ENCODE measurements at places on chromosomes 1 and 21.

GRCh38 chr1:46043458-46044017, 88.9 kb downstream of the PIK3R3 start:
- ATAC-seq: no peak

DNA sequence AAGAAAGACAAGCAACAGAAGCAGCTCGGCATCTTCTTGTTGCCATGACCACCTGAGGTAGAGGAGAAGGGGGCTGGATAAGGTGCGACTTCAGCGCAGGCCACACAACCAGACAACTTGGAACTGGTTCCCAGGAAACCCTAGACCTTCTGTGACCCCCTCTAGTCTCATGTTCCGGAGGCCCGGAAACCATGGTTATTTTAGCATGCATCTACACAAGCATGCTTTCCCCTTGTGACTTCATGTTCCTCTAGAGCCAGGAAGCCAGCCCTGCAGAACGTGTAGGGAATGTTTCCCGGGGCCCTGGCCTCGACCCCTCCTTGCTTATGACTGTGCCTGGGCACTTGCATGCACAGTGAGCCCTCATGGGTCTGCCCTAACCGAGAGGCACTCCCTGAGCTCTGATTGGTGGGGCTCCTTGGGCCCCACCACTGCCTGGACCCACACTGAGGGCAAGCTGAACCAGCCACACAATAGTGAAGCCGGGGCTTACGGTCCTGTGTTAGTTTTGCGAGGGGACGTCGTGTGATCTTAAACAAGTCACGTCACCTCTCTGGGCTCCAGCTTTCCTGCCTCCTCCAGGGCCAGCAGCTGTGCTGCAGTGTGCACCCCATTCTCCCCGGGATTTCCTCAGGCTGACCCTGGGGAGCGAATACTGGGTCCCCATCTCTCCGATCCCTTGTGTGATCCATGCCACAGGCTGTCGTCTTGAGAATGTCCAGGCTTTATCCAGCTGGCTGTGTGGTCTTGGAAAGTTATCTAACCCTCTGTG, 12.0 kb upstream of the MX2 start:
- no peak for ATAC-seq

DNA sequence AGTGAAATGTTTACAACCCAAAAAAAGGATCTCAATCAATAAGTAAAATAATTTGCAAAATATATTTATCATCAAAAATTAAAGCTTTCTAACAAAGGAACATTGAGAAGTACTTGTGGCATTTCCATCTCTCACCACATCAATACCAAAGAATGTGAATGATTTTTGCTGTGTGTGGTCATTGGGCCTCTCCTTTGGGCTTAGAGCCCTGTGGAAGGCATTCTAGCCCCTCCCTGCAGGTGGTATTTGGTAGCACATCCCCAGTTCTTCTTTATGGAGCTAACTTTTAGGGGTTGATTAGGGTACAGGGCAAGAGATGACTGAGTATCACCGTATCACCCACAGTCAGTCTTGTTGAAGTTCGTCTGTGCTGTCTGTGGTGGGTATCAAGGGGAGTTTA, 294.1 kb upstream of the SGIP1 start:
- no peak for ATAC-seq

DNA sequence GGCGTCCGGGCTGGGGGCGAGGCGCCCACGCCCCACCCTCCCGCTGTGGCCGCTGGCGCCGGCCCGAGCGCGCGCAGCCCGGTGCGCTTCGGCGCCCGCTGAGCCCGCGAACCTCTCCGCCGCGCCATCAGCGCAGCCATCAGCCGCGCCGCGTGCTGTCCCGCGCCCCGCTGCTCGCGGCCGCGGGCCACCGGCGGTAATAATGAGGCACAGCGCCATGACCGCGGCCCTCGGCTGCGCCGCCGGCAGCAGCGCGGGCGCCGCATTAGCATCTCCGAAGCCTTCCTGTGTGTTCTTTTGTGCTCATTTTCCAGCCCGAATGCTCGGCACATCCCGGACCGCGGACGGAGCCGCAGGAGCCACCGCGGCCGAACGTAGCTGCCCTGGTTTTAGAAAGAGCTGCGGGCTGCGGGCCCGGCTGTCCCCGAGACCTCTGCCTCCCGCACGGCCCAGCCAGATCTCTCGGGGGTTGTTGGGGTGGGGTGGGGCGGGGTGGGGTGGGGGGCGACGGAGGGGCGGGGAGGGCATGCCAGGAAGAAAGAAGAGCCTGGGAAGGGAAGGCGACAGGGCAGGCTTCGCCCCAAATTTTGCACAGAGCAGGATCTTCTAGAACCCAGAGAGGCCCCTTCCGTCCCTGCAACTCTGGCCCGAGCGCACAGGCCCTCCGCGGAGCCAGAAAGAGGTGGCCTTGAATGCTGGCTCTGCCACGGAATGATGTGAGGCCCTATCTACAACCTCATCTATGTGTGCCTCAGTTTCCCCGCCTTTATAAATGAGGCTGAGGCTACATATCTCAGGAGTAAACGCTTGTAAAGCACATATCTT, 55.3 kb downstream of the RRAGC start:
- ATAC-seq: no peak

DNA sequence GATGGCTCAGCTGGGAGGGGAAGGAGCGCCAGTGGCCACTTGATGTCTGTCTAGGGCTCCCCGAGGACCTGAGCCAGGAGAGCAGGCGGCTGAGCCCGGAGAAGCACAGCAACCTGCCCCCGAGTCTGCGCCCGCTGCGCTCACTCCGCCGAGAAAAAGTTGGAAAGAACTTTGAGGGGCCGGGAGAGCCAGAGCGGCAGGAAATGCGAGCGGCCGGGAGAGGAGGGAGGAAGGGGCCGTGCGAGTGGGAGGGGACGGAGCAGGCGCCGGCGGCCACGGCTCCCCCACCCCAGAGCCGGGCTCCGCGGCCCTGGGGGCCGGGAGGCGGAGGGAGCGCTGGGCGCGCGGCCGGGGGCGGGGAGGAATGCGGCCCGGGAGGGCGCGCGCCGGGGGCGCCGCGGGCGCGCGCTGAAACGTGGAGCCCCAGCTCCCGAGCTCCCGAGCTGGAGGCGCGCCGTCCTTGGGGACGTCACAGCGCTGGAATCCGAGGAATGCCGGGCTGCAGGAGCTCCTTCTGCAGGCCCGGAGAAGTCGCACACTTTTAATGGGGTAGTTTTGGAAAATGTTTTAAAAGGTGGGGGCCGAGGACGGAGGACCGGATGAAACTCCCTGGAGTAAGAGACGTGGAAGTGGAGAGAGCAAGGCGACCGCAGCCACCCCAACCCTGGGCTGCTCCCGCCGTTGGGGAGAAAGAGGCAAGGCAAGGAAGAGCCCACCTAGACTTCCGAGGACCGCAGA, at the start of gene PTPN14:
Gene PTPN14 (minus strand): TSS at position 167 of the 738 bp plus-strand sequence. CDS start 86,799 bp downstream, outside the sequence.
- ATAC-seq: peak; percentile 92

GRCh38 chr1:24995140-24995539, 65.1 kb upstream of the RUNX3 start:
- no peak for ATAC-seq

- ATAC-seq: no peak
These were observed 619 bp upstream of the IGFN1 start for GRCh38 chr1:201190005-201190404.

- ATAC-seq: no peak
These were observed 13.9 kb upstream of the LAX1 start for GRCh38 chr1:203751051-203751450.

GRCh38 chr1:237864338-237865244, 26.1 kb downstream of the ZP4 start:
- peak; percentile 60 for ATAC-seq

DNA sequence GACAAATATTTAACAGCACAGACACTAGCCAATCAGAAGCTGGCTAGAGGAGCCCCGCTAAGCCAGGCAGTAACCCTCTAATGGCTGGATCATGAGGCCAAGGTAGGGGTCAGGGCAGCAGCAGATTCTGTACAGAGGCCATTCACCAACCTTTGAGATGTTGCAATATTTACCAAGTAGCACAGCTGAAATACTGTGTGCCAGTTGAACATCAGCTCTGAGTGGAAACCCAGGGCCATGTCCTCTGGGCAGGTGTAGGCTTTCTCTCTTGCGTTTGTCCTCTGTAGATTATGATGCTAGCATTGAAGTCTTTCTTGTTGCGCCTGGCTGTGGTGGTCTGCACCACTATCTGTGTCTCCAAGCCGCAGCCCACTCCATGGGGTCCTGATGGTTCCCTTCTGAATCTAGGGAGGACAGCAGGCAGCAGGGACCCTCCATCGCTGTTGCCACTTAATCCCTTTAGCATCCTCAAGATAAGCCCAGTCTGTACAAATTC, 2.5 kb upstream of the COG2 start:
- no peak for ATAC-seq

- ATAC-seq: no peak
These were observed 6.3 kb upstream of the CRYBG2 start for GRCh38 chr1:26359981-26360806.

DNA sequence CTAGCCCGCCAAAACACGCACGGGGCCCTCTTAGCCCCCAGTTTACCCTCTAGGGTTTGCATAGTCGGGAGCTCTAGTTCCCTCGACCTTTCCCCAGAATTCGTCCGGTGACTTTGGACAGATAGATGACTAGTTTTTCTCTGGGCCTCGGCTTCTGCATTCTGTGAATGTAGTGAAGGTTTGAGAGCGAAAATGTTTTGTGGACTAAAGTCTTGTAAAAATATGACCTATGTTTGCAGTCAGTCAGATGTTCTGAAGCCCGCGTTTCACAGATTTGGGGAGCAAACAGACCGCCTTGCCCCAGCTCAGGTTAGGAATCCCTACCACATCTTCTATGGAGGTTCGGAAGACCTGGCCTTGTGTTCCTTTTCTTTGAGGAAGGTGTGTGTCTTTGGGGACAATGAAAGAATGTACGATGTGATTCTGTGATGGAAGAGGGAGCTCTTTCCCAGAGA, 401 bp downstream of the UQCRH start:
- ATAC-seq: no peak

GRCh38 chr1:208895820-208896219, 651.6 kb upstream of the PLXNA2 start:
- ATAC-seq: no peak

GRCh38 chr1:234114648-234115307, 210.3 kb downstream of the SLC35F3 start:
- no peak for ATAC-seq

DNA sequence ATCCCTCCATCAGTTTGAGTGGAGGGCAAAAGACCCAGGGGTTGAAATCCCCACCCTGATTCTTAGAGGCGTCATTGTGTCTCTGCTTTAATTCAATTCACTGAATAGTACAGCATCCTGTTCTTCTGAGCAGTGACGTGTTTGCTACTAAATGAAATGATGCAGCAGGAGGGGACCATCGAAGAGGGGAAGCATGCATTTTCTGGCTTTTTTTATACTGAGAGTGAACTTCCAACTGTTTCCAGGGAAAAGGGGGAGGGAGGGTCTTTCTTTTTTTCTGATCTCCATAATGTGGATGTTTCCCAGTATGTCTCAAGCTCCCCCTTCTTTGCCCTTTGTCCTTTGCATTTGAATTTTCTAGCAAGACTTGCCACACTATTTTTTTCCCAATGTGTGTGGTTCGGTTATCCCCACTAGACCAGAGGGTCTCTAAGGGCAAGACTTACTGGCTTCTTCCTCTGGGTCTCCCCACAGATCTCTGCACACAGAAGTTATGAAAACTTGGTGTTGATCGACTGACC, 2.7 kb downstream of the INTS3 start:
- ATAC-seq: no peak

- ATAC-seq: no peak
These were observed 21.5 kb downstream of the GJA5 start for GRCh38 chr1:147738739-147739476.

DNA sequence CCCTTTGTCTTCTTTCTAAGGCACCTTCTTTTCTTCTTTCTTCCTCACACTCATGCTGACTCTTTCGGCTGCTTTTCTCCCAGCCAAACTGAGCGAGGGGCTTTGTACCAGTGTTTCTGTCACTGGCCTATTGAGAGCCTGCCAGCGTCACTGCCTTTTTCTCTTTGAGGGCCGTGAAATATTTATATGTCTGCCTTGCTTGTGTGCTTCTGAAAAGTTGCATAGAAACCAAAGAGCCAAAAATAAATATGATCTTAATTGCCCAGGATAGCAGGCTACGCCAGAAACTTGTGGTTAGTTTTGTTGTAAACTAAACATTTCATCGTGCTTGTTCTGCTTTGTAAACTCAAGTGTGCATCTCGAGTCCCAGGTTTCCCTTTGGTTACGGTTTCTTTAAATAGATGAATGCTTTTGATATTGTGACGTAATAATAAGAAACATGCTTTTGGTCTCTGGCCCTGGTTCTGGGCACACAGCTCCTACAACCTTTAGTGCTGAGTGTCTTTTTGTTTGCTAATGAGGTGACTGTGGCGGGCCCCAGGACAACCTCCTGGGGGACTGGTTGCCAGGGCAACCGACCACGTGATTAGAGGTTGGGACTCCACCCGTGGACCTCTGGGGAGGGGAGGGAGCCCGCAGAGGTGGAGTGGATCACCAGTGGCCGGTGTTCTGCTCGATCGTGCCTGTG, 10.8 kb downstream of the SLC37A1 start:
- ATAC-seq: peak; percentile 77

DNA sequence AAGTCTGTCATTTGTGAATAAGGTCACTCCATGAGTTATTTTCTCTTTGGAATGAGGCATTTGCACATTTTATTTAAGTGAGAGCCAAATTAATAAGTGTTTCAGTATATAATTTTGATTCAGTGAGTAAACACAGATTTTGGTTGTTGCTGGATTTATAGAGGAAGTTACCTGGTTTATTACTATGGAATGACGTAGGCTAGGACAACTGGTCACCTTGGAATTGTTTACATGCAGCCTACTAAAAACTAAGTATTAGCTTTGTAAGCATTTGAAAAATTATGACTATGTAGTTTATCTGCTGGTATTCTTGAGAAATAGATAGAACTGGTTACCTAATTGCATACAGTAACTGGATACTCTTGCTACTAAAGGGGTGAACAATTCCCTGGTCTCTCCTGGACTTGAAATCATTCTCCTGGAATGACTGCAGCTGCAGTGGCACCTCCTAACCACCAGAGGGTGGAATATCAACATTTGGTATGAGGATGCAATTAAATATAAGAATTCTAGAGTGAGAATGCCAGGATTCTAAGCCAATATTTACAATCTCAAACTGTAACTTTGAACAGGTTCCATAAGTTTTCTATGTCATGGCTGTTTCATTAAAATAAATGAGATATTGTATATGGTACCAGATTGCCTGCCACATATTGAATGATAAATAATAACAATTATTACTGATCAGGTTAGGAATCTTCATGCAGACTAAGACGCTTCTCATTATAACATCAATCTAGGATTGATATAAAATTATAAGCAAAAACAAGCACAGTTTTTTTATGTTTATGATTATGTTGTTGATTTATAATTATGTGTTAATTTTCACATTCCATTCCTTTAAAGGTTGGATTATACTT, 3.5 kb upstream of the KRTAP27-1 start:
- no peak for ATAC-seq

DNA sequence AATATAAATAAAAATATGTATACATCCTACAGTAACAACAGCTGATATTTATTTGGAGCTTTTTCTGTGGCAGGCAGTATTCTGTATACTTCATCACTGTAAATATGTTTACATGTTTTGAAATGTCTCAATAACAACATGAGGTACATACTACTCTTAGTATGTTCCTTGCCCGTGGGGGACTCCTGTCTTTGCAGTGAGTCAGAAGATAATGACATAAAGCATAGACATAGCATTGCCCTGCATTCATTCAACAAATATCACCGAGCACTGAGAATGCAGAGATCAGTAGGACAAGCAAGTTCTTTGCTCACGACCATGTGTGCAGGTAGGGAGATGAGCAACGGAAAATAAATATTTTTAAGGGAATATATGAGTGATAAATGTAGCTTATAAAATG, 246.5 kb downstream of the LTN1 start:
- no peak for ATAC-seq

- no peak for ATAC-seq
These were observed 10.4 kb downstream of the SDCCAG8 start for GRCh38 chr1:243266231-243266630.

- no peak for ATAC-seq
These were observed 73.6 kb downstream of the ZNF281 start for GRCh38 chr1:200336101-200336845.

Data from gastroesophageal sphincter (tissue), 4 donors.